ENCODE measurements at places on chromosomes 2 and 18.

DNA sequence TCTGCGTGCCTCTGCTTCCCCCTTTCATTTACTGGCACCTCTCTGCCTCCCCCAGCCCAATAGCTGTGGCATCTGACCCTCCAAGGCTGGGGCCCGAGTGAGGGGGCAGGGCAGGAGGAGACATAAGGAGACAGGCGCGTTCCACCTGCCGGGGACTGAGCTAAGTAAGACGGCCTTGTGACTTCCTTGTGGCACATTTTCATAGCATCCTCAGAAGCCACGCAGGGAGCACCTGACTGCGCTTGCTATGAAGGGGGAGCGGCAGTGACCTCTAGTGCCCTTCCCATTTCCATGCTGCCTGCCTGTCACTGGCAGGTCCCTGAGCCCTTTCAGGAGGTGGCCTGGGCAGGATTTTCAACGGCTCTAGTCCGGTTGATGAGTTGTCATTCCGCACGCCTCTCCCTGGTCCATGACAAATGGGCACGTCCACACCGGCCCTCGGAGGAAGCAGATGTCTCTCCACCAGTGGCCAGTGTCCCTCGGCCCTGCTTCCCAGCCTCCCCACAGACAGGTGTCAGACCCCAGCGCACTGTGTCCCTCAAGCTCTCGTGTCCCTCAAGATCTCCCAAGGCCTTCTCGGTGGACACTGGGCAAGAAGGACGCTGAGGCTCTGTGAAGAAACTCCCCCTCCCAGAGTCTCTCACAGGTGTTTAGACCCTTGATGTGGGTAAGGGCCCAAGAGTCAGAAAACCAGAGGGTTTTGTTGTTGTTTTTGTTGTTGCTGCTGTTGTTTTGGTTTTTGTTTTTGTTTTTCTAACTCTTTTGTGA is 42.7 kb downstream of the CYP26B1 start:
- no peak for DNase-seq

- DNase-seq, result no peak
Observed at GRCh38 chr2:19484736-19485135, 126.3 kb upstream of the OSR1 start.

DNA sequence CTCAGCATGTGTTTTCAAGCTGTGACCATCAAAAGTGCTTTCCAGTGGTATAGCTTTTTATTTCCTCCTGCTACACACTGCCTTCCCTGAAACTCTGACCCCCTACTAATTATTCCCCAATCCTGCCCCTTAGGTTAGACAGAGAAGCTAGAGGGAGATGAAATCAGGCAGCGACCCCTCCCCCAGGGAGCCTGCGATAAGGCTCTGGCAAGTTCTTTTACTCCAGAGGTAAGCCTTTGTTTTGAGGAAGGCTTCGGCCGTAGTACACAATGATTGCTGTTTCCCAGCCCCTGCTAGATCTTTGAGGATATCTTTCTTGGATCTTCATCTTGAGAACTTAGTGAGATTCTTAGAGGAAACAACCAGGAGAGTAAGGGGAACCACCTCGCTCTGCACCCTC is 33.5 kb upstream of the NOL4 start:
- DNase-seq, result no peak

DNA sequence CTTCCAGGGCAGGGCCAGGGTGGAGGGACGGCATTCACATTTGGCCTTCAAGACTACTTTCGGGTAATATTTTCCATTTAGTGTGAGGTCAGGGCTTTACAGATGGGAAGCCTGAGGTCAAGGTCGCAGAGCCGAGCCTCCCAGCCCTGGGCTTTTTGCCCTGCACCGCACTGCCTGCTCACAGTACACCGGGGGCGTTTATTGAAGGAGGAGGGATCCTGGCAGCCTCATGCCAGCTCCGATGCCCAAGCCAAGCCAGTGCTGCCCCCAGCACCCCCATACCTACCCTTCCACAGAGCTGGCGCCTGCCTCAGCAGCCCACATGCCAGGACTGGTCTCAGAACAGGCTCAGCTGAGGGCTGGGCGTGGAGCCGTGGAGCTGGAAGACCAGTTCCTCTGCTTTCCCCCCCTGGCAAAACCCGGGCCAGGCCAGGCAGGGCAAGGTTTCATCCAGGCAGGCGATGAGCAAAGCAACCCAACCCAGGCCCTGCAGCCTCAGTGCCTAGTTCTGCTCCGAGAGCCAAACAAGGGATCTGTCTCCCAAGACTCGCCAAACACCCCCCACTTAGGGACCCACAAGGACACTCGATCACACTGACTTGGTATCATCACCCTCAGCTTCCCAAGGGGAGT is 11.9 kb downstream of the SDC1 start:
- no peak for DNase-seq

DNA sequence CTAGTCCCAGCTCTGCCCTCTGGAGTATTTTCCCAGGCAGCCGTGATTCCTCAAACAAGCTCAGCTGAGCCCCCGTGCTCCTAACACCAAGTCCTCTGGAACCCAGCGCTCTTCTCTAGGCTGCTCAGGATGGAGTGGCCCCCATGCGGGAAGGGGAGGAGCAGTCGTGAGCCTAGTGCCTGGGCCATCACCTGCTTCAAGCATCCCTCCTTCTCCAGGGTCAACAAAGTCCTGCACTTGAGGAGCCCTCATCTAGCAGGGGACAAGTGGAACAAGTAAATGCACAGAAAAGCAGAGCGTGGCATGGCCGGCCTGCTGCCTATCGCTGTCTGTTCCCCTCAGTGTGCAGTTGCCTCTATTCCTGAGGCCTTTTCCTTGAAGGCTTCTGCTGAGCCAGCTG is 168.6 kb downstream of the INHBB start:
- no peak for DNase-seq

GRCh38 chr2:101688261-101688660 is 9.2 kb upstream of the MAP4K4 start:
- no peak for DNase-seq

DNA sequence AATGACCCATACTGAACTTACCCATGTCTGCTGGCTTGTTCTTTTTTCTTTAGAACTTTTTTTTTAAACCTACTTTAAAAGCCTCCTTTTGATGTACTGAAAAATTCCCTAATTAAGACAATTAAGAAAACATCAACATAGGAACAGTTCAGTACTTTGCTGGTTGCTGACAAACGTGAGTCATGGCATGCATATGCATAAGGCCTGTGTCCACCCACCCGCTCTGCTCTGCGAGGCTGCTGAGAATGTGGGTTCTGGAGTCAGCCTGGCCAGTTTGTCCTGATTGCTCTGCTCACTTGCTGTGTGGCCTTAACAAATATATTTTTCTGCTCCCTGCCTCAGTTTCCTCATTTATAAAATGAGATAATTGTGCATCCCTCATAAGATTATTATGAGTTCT is 27.3 kb downstream of the LAMA3 start:
- DNase-seq, result no peak

DNA sequence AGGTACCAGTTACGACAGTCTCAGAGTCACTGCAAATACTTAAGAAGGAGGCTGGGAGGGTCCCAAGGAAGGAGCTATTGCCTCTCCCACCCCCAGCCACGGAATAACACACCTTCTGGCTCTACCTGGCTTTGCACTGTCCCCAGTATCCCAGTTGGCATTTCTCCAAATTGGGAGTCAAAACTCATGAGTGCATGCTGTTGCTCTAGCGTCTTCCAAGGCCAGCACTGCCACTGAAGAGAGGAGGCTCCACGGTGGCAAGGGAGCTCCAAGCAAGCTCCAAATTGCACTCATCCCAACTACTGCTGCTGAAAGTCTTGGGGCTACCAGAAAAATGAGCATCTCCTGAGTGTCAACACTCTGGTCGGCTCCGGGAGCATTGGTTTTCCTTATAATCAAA is 1.6 kb downstream of the SCTR start:
- no peak for DNase-seq

DNA sequence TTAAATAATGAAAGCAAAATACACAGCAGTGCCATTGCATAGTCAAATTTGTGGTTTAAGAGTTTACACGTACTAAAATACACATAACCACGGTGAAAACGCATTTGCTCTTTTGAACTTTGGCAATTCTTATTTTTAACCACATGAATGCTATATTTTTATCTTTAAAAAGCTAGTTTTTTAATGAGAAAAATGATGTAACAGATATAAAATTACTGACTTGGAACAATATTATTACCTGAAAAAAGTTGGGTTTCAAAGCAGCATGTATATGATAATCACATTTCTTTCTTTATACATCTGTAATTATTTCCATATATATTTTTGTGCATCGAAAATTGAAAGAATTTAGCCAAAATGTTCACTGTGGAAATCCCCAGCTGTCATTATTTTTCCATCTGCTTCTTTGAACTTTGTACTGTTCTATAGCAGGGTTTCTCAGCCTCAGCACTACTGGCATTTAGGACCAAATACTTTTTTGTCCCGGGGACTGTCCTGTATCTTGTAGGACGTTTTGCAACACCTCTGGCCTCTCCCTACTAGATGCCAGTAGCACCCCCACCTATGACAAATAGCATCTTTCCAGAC is 75.9 kb upstream of the CAB39 start:
- no peak for DNase-seq

GRCh38 chr2:163729636-163730273 is 6.1 kb downstream of the FIGN start:
- no peak for DNase-seq

DNA sequence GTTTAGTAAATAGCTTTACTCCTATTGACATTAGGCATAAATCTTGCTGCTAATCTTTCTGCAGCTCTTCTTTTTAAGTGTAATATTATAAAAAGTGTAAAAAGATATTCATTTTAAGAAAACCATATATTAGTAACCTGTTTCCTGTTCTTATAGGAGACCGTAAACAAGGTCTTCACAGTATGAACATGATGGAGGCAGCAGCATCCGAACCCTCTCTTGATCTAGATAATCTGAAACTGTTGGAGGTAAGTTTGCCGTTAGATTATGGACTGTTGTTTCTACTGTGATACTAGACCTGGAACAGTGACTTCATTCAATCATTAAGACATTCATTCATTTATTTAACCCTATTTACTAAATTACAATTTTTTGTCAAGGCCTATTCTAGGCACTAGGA is 120.0 kb upstream of the FAM117B start:
- peak; percentile 70 for DNase-seq

- no peak for DNase-seq
Observed at GRCh38 chr2:62110415-62111025, 85.4 kb upstream of the B3GNT2 start.

DNA sequence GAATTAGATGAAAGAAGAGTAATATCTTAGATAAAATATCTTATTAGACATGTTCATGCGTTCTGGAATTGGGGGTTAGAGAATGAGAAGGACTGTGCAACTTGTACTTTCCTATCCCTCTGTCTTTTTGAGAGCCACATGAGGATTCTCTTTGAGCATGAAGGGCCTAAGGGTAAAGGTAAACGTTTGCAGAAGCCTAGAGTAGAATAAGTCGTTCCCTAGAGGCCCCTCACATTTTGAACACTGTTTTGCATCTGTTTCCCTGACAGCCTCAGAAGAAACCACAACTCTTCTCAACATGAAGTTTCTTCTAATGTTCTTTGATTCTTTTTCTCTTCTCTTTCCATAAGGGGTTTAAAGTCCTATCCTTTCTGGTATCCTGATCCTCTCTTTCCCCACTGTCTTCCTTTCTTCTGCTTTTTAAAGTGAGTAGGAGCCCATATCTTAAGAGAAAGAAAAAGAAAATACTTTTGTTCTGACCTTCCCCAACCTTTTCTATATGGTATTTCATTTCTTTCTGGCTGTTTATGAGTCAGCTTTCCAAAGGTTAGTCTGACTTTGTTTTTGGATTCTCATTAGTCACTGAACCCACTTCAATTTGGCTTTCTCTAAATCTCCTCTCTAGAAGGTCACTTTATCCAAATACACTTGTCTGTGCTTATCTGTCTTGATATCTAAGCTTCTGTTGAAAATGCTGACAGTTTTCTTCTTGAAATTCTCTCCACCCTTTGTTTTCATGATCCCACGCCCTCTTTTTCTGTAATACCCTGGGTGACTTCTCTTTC is 34.8 kb downstream of the PPP1R1C start:
- DNase-seq, result no peak

GRCh38 chr2:184053326-184053725 is 545.0 kb upstream of the ZNF804A start:
- DNase-seq, result no peak

DNA sequence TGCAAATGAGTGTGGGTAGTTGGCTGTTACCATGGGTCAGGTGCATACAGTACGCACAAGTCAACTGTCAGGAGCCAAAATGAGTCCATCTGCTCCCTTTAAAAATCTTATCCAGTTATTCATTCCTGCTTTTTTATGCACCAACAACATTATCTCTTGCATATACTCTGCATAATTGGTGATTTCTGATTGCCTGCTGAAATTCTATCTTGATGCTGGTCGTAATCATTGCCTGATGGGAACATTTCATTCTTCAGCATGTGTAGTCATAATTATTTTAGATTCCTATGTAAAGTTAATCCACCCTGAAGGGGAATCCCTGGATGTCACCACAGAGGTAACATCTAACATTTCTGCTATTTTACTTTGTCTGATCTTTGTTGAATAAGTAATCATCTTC is 102.2 kb upstream of the RND3 start:
- no peak for DNase-seq

DNA sequence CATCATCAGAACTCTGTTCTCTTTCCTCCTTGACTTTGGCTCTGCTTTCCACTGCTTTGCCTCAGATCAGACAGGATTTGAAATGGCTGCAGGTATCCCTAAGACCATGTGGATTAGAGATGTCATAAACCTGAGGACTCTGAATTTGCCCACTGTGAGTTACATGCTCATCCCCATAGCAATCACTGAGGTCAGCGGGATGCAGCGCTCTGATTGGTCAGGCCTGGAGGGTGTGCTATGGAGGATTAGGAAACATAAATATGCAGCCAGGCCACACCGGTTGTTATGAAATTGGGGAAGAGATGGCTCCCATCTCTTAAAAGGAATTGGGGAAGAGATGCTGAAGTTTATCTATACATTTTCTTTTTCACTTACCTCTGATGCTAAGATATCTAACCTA is 73.7 kb upstream of the DNAJC10 start:
- peak; percentile 42 for DNase-seq

GRCh38 chr2:106108351-106108750 is 85.8 kb downstream of the UXS1 start:
- DNase-seq, result no peak

GRCh38 chr2:39728941-39729351 is 50.1 kb downstream of the THUMPD2 start:
- peak; percentile 25 for DNase-seq

- no peak for DNase-seq
Observed at GRCh38 chr2:203758841-203759689, 52.6 kb downstream of the CD28 start.

DNA sequence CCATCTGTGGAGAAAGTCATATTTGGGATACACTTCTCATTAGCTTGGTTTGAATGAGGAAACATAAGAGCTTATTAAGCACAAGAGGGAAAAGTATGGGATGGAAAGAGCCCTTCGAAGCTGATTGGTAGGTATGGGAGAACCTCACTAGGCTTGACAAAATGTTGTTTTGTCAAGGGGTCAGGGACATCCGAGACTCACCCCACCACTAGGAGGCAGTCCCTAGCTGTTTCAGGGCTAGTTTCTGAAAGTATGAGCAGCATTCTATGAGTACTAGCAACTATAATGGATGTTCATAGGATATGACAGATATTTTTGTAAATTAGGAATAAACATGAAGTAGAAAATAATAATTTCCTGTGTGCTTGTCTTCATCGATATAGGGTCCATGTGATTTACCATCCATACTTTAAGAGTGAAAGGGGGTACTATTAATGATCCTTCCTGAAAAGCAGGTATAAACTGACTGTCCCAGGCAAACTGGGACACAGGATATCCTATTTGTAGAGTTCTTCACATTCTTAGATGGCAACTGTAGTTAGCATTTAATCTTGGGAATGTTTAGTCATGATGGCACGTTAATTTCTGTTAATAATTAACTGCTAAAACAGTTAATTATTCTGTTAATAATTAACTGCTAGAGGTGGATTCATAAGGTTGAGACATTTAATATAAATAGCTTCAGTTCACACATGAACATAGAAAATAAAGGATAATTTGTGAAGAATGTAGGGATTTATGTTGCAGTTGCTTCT is 28.4 kb downstream of the OTX1 start:
- no peak for DNase-seq
